ENCODE measurements at places on chromosomes 12 and 14.

GRCh38 chr12:123033392-123034021, 53.0 kb downstream of the ARL6IP4 start:
- no peak for DNase-seq

- DNase-seq: no peak
These were observed 149.1 kb upstream of the FLRT2 start for GRCh38 chr14:85380881-85381280.

DNA sequence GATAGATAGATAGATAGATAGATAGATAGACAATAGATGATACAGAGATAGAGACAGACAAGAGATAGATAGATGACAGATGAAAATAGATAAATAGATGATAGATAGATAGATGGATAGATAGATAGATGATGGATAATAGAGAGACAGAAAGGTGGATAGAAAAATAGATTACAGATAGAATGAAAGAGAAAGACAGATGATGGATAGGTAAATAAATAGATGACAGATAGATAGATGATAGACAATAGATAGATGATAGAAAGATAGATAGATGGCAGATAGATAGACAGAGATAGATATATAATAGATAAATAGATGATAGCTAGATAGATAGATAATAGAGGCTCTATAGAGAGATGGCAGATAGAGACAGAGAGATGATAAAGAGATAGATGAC, 523.0 kb downstream of the BCL11B start:
- DNase-seq: no peak

DNA sequence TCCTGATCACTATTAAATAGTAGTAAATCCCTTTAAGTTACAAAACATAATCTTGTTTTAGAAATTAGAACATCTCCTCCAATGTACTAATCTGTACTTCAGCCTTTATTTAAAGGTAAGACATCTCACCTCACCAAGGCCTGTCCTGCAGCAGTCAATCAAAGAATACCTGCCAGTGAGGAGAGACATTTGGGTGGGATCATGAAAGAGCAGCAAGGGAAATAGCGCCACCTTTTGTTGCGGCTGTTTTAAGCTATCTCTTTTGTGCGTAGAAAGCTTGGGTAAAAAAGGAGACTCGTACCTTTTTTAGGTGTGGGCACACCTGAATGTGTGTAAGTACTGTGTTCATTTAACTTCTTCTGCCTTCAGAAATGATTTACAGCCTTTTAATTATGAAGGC, 117.8 kb upstream of the TMTC1 start:
- DNase-seq: no peak

DNA sequence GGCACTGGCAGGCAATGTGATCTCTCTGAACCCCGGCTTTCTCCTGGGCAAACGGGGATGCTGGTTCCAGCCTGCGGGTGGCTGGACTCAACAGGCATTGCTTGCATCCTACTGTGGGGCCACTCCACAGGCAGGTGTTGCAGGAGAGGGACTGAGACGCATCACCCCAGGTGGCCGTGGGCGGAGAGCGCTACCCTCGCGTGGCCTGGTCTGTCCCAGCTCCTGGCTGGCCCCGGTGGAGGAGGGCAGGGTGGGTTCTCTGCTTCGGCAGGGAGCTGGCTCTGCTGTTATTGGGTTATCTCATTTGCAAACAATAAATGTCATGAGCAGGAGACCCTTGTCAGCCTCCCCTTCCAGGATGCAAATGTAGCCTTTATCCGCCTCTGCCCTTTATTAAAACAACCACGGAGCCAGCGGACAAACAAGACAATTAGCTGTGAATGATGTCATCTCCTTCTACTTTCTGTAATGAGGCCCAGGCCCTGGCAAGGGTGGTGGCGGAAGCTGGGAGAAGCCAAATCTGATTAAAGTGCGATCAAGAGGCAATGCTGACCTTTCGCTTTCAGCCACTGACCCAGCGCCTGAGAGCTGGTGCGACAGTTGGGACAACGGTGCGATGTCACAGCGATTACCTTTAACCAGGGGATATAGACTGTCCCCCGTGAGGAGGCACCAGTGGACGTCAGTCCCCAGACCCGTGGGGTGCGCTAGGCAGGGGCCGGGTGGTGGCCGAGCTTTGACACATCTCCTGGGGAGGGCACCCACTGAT, 161.8 kb downstream of the KIF26A start:
- DNase-seq: no peak

DNA sequence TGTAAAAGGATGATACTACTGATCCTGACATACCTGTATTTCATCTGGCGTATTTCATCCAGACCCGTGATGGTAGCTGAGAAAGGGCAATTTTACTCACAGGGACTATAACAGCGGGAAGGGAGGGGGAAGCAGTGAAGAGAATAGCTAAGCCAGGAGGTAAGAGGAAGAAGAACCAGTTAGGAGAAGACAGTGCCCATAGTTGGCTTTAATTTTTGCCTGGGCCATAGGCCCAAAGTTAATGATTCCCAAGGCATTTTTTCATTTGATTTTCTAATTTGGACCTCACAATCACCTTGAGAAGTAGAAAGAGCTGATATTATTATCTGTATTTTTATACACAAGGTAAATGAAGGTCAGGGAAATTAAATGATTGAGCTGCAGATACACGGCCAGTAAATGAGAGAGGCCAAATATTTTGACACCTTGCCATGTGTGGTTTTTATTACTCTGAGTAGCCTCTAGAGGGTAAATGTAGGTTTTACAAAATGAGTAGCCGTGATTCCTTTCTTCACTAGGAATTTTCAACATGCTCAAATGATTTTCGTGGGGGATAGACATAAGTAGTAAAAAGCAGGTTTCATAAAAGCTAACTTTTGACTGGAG, 382.2 kb downstream of the FUT8 start:
- DNase-seq: no peak

DNA sequence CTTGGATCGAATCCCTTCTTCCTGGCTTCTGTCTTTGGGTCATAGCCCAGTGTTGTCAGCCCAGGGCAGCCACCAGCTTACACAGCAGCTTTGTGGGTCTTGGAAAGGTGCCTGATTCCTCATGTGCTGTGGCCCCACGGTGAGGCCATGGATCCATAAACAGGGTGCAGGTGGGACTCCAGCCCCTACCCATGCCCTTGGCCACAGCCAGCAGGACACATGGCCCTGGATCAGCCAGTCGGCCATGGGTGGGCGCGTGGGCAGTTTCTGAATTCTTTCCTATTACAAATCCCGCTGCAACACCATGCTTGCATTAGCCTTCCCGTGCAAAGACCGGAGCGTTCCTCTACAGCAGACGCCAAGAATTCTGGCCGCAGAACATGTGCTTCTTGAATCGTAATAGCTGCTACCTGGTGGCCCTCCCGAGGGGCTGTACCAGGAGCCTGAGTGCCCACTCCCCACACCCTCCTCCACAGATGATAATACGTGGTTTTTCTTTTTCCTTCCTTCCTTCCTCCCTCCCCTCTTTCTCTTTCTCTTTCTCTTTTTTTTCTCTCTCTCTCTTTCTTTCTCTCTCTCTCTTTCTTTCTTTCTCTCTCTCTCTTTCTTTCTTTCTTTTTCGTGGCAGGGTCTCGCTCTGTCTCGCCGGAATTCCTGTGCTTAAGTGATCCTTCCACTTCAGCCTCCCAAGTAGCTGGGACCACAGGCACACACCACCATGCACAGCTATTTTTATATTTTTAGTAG, 2.9 kb upstream of the MMP17 start:
- no peak for DNase-seq

GRCh38 chr14:91388551-91388975, 29.1 kb downstream of the CCDC88C start:
- DNase-seq: peak; percentile 45

All from effector memory CD8-positive, alpha-beta T cell (primary cell).